ENCODE measurements at places on chromosomes 16 and 17.

DNA sequence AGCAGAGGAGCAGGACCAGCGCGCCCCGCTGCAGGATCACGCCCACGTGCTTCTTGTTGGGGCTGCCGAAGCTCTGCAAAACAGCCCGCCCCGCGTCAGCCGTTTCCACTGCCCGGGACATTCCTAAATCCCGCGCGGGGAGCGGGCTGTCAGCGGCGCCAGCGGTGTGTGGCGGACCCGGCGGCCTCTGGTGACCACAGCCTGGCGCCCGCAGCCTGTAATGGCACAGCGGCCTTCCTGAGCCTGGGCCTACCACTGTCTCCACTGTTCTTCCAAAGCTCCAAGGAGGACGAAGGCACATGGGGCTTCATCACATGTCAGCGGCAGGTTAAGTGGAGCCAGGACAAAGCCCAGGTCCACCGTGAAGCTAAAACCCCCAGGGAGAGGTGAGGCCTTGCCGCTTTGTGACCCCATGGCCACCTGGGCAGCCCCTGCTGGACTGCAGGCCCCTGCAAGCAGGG lies 2.5 kb downstream of the SLC47A2 start:
- no peak for DNase-seq

GRCh38 chr17:78935419-78936323 lies 10.5 kb upstream of the TIMP2 start:
- no peak for DNase-seq

DNA sequence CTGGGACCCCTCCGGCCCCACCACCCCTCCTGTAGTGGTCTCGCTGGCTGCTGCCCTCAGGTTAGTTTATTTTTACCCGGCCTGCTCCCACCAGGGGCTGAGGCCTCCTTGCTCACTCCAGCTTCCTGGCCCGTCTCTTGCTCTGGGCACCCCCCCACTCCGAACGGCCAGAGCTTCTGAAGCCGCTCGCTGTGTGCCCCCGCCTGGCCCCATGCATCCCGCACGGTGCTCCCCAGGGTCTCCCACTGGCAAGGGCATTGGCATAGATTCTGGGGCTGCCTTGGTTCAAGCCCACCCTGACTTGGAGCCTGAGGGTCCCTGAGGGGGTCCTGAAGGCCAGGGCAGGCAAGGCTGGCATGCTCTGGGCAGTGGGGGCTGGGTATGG lies 186.4 kb downstream of the SEC14L1 start:
- DNase-seq, result no peak

DNA sequence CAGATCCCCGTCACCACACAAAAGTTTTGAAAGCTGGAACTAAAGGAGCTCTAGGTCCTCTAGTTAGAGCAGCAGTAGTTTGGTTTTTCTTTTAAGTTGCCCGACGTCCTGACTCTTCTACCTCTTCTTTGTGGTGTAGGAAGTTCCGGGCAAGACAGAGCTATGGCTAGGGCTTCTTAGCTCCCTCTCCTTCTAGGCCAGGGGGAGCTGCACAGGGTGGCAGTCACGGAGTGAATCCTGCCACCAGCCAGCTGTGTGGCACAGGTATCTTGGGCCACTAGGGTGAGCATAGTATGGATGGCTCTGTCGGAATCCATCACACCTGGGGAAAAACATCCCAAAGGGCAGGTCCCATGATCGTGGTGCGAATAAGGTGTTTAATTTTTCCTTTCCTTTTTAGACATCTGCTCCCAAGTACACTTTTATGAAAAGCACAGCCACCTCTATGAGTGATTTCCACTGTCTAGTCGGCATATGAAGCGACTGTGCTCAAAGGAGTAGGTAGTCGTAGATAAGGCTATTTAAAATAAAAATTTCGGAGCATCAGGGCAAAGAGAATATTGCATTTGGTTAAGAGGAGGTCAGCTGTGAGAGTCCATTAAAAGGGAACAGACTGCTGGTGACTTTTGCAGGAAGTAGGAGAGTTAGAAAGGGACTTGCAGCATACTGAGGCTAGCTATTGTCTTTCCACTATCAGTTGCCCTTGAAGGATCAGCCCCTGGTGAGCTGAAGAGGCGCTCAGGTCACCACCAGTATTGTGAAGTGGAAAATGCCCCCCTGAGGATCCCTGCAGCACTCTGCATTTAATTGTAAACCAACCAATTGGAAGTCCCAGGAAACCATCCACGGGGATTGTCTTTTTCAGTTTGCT lies 2.1 kb downstream of the PRKCA start:
- DNase-seq, result no peak

DNA sequence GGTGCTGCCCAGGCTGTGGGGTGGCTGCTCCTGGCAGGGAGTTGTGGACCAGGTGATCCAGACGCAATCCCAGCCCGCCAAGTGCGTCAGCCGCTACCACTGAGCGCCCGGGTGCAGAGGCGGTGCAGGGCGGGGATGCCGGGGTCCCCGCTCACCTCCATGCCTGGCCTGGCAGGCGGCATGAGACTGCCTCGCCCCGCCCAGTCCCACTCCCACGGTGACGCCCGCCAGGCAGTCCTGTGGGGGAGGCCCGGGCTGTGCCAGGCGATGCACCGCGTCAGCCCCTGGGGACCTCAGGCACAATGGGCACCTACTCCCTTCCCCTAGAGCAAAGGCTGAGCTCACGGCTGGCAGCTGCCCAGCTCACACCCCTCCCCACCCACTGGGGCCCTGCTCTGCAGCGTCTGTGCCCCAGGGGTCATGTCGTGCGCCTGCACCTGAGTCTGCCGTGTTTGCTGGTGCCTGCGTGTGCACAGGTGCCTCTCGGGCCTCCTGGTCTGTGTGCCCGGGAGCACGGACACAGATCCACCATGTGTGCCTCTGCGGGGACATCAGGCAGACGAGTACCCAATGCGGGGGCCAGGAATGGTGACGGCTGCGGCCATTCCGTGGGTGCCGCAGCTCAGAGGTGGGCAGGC lies 5.3 kb downstream of the RPUSD1 start:
- no peak for DNase-seq

- DNase-seq, result no peak
Observed at GRCh38 chr17:17231621-17232302, 5.2 kb downstream of the FLCN start.

DNA sequence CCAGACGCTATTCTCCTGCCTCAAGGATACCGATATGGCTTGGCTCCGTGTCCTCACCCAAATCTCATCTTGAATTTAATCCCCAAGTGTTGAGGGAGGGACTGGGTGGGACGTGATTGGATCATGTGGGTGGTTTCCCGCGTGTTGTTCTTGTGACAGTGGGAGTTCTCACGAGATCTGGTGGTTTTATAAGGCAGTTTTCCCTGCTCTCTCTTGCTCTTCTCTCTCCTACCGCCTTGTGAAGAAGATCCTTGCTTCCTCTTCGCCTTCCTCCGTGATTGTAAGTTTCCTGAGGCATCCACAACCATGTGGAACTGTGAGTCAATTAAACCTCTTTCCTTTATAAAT lies 43.9 kb upstream of the ZCCHC14 start:
- DNase-seq, result no peak

GRCh38 chr17:42598905-42599304 lies 10.3 kb downstream of the RETREG3 start:
- no peak for DNase-seq

DNA sequence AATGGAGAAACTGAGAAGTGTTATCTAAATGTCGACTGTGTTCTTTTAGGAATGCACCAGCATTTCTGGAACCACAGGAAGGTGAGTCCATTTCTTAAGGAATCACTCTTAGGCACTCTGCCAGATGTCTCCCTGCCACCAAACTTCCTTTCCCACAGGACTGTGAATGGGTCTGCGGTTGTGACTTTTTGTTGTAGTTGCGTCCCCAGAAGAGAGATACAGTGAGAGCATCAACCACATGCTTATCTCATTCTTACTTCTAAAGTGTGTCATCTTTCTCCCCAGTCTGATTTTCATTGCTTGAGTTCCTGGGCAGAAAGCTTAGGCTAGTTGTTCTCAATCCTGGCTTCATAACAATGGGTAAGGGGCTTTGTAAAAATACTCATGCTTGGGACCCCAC lies 13.4 kb downstream of the ITPRIPL2 start:
- DNase-seq, result no peak

DNA sequence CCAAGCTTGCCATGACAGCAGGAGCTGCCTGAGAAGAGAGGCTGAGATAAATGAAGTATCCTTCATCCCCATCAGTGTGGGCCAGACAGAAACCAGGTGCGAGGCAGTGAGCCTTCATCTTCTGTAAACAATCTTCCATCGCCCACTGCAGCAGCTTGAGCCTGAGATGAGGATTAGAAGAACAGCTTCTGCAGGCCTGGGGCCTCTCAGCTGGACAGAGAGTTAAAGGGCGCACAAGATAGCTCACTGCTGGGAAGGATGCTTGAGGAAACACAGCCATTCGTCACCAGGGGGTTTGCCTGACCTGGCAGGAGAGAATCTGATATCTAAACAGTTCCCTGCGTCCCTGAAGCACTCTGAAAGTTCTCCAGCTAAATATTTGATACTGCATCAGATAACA lies 27.1 kb downstream of the HOXB1 start:
- no peak for DNase-seq

- no peak for DNase-seq
Observed at GRCh38 chr17:18005496-18005895, 32.8 kb downstream of the DRC3 start.

- no peak for DNase-seq
Observed at GRCh38 chr16:68070249-68070730, 14.9 kb upstream of the NFATC3 start.

DNA sequence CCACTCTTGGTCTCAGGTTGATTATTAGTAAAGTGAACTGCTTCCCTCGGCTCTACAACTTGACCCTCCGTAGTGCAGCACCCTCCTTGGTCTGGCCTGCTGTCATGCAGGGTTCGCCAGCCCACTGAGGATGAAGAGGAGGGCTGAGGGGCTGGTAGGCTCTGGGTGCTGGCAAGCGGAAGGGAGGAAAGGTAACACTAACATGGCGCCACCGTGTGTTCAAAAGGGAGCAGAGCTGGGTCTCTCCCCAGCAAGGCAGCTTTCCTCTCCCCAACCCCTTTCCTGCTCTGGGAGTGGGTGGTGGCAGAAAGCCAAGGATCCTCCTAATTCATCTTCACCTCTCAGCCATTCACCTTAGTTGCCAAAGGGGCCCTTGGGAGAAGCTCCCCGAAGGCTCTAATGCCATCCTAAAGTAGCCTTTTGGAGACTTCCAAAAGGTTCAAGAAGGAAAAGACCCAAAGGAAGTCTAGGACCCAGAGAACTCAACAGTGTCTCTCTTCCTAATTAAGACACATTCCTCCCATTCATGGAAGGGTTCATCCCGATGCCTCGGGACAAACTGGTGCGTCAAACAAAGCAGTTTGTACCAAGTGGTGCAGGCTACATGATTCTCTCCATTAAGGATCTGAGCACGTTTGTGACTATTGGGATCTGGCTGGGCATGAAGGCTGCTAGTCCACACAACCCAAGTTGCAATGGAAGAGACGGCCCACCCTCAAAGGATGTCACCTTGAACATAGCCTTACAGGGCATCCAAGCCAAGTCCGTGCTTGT lies 90.8 kb upstream of the TOB1 start:
- DNase-seq, result peak; percentile 43

DNA sequence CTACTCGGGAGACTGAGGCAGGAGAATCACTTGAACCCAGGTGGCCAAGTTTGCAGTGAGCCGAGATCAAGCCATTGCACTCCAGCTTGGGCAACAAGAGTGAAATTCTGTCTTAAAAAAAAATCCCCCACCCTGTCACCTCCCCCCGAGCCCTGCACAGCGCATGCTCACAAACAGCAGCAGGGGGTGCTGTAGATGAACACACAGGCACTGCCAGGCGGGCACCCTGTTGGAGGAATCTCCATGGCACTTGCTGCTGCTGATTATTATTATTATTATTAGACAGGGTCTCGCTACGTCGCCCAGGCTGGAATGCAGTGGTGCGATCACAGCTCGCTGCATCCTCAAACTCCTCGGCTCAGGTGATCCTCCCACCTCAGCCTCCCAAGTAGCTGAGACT lies 24.6 kb downstream of the FZD2 start:
- DNase-seq, result no peak

- DNase-seq, result no peak
Observed at GRCh38 chr17:55324296-55324978, 59.7 kb downstream of the HLF start.

GRCh38 chr16:68644296-68644695 lies 814 bp upstream of the CDH3 start:
- DNase-seq, result no peak

DNA sequence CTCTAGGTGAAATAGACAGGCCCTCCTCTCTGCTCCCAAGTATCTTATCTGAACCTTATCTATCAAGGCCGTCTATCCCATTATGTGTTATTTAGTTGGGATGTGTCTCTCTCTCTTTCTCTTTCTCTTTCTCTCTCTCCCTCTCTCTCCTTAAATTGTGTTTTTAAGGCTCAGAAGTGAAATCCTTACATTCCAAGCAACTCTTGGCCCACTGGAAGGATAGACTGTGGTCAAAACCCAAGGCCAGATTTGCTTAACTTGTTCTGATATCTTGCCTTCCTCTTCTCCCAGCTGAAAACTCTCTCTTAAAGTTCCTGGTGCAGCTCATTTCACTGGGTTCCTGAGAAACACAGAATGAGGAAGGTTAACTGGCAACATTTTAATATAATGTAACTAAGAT lies 14.7 kb downstream of the CDRT4 start:
- no peak for DNase-seq

DNA sequence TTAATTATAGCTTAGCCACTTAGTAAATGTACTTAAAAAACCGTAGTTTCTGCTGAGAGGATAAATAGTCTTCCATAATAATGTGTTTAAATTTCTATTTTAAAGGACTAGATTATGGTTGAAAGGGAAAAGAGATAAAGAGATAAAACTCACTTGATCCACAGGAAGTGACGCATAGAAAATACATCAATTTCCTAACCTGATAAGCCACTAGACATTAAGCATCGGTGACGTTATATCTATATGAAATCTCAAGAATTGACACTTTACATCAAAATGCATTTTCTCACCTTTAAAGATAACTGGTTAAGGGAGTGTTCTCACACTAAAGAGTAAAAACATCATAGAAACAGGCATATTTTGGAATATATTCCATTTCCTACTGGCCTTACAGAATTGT lies 5.8 kb downstream of the FBXO47 start:
- DNase-seq, result no peak

GRCh38 chr16:46853713-46854443 lies 22.9 kb upstream of the C16orf87 start:
- DNase-seq, result peak; percentile 19

DNA sequence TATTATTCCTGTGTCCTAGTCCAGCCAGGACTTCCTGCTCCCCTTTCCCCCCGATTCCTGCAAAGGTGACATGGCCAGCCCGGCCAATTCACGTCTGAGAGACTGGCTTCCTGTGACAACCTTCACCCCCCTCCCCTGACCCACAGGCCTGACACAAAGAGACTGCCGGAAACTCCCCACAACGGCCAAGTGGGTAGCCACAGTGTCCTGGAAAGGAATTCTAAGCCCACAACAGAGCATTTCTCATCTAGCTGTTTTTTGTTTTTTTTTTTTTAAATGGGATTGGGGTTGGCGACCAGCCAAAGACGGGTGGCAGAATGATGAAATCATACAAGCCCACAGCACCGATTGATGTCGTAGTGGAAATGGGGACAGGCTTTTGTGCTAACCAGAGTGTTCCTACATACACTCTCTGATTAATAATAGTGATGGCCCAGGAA lies 2.8 kb upstream of the XAF1 start:
- DNase-seq, result peak; percentile 30

GRCh38 chr17:3885271-3885670 lies 7.6 kb downstream of the CAMKK1 start:
- no peak for DNase-seq

GRCh38 chr16:9598731-9599083 lies 507.3 kb downstream of the HAPSTR1 start:
- DNase-seq, result no peak

Measured in activated gamma-delta T cell treated with anti-CD3 and anti-CD28 coated beads, Interleukin-2, amount 50 U/mL, for 16 hours (primary cell).